Activated T-helper 1 cell treated with anti-CD3 and anti-CD28 coated beads, Interleukin-2, amount 50 U/mL, for 16 hours (primary cell): ENCODE measurements at places on chromosomes 5 and 9.
A peak's percentile ranks its signal among the peaks of the same experiment; 100 is the strongest.

GRCh38 chr5:129963359-129963758, 59.1 kb downstream of the CHSY3 start:
- no peak for DNase-seq

- no peak for DNase-seq
Observed at GRCh38 chr9:8832386-8832785, 1032.8 kb upstream of the DMAC1 start.

GRCh38 chr9:36572515-36573418, at the start of gene MELK:
TSS of gene MELK (plus strand) at chr9:36572895. CDS start at chr9:36581682, 8,787 bp downstream.
- DNase-seq, result peak; percentile 70

- DNase-seq, result no peak
Observed at GRCh38 chr9:5479994-5480694, 29.8 kb downstream of the CD274 start.

GRCh38 chr9:35882263-35882848, 12.2 kb upstream of the OR13J1 start:
- peak; percentile 62 for DNase-seq

GRCh38 chr5:96660971-96661854, 963 bp upstream of the CAST start:
- DNase-seq, result no peak
